Panc1 (cell line): ENCODE measurements at places on chromosomes 16 and 17. TPM values are rescaled to one million over a fixed set of nuclear protein-coding genes. Genes with fewer than 3 reads are reported as not detected.

RAB37 gene
- 1.5 TPM for total RNA-seq

- no peak for DNase-seq
Observed at GRCh38 chr16:11099672-11100205, 155.4 kb downstream of the CLEC16A start.

DNA sequence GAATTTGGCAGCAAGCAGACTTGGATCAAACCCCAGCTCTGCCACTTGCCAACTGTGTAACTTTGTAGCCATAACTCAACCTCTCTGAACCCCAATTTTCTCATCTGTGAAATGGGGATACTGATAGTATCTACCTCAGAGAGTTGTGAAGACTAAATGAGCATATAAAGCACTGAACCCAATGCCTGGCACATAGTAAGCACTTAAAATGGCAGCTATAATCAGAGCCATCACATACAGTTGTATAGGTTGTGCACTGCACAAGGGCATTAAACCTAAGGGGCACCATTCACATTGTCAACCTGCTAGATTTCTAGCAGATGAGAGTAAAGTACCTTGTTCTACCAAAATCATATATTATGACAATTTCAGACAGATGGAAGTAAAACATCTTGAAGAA lies 10.6 kb upstream of the CPNE2 start:
- DNase-seq = no peak

MATCAP1 gene
- 13.9 TPM for total RNA-seq

GRCh38 chr16:20676837-20677236 lies 20.6 kb downstream of the ACSM1 start:
- no peak for DNase-seq

DNA sequence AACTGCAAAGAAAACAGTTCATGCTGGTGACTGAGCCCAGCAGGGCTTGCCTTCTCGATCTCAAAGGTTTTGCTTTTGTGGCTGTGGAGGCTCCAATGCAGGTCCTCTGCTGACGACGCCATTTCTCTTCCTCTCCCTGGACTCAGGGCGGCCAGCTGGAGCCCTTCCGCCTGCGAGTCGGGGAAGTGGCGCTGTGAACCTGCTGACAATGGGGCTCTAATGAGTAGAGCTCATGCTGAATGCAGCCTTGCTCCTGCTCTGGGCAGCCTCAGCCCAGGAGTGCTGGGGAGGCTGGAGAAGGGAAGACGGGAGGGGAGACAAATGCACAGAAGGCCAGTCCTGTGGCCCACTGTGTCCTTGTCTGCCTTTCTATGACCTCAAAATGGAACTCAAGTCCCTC lies 43.8 kb downstream of the VAC14 start:
- DNase-seq = no peak

- no peak for DNase-seq
Observed at GRCh38 chr16:68005786-68006286, 6.6 kb upstream of the DPEP2 start.

DNA sequence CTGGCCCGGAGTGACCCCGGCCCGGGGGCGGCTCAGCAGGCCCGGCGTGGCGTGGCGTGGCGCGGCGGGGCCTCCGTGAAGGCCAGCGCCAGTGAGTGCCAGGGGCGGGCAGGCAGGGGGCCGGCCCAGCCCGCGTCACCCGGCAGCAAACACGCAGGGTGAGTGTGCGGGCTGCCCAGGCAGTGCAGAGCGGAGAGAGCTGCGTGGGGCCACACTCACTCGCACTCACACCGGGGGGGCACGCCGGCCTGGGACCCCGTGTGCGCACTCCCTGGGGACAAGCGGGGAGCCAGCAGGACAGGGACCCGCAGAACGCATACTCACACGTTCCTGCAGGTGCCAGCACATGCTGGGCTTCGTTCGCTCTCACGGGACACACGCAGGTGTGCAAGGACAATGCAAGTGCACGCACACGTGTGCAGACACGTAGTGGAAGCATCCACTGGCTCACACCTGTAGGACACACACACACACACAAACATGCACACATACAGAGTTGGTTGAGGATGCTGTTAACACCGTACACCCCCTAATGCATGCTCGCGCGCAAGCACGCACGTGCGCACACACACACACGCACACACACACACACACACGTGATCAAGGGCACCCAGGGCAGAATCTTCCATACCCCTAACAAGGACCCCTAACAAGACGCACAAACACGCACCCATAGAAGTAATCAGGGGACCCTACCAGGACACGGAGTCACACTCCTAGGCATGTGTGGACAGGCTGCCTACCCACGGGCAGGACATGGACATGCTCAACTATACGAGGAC lies 7.7 kb downstream of the USP6 start:
- DNase-seq = no peak

FLOT2 gene
- total RNA-seq = 110 TPM

ZG16B gene
- total RNA-seq = 9.1 TPM
